ENCODE measurements at places on chromosomes 3 and 15. TPM values are rescaled to one million over a fixed set of nuclear protein-coding genes. Genes with fewer than 3 reads are reported as not detected.

TGM4 gene
- total RNA-seq: 0.07 TPM

C3orf33 gene
- 5.8 TPM for total RNA-seq

STRIT1 gene
- not detected for total RNA-seq

ZKSCAN7 gene
- total RNA-seq: not detected

SEMA5B gene
- 0.33 TPM for total RNA-seq

KLHL25 gene
- total RNA-seq: 6.0 TPM

CHDH gene
- 1.7 TPM for total RNA-seq

SYNPR gene
- not detected for total RNA-seq

ISLR gene
- 0.39 TPM for total RNA-seq

HOMER2 gene
- total RNA-seq: 17.5 TPM

ARPIN gene
- total RNA-seq: 14.3 TPM

DPPA4 gene
- not detected for total RNA-seq

CRYGS gene
- total RNA-seq: 0.83 TPM

PIF1 gene
- total RNA-seq: 16.4 TPM

FBXO40 gene
- not detected for total RNA-seq

ROPN1 gene
- not detected for total RNA-seq

PLSCR5 gene
- total RNA-seq: not detected

C3orf20 gene
- 0.06 TPM for total RNA-seq

GPX1 gene
- 306 TPM for total RNA-seq

NPAP1 gene
- not detected for total RNA-seq

CLN6 gene
- total RNA-seq: 60.4 TPM

DAZL gene
- total RNA-seq: not detected

SLC12A1 gene
- total RNA-seq: not detected

CRELD1 gene
- 14.5 TPM for total RNA-seq

PCSK6 gene
- 10.2 TPM for total RNA-seq

TGM5 gene
- total RNA-seq: not detected

AHSG gene
- 0.11 TPM for total RNA-seq

PP2D1 gene
- total RNA-seq: not detected

MORF4L1 gene
- total RNA-seq: 371 TPM

ASB14 gene
- not detected for total RNA-seq

WDR93 gene
- 0.25 TPM for total RNA-seq

RTP1 gene
- not detected for total RNA-seq

All from A549 treated with Mapracorat at 1 μM for 4 hours (cell line).